ENCODE measurements at places on chromosomes 6 and 20. TPM values are rescaled to one million over a fixed set of nuclear protein-coding genes. Genes with fewer than 3 reads are reported as not detected.

Gene PRSS35
- total RNA-seq, result 0.07 TPM

Gene RIN2
- 79.8 TPM for total RNA-seq

Gene TSBP1
- total RNA-seq, result not detected

Gene PPDPF
- 21.4 TPM for total RNA-seq

Gene CEP85L
- total RNA-seq, result 9.1 TPM

Gene MTFR2
- total RNA-seq, result 4.5 TPM

DNA sequence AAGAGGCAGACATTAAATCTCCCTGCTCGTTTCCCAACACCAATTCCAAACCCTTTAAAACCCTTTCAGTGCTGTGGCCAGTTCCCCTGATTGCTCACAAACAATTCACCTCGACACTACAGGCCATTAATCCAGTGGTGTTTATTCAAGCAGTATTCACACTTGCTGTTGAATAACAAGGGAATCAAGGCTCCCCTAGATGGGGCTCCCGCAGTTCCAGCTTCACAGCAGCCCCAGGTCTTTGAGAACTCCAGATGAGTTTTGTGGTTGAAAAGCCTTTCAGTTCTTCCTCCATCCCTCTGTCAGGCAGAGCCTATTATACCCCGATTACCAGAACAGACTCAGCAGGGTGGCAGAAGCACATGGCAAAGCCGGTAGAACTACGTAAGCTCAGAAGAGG is 36.2 kb downstream of the JAG1 start:
- no peak for DNase-seq

GRCh38 chr6:142885182-142885867 is 59.7 kb downstream of the HIVEP2 start:
- DNase-seq, result peak; percentile 95

- no peak for DNase-seq
Observed at GRCh38 chr20:56350842-56351241, 7.9 kb upstream of the FAM210B start.

DNA sequence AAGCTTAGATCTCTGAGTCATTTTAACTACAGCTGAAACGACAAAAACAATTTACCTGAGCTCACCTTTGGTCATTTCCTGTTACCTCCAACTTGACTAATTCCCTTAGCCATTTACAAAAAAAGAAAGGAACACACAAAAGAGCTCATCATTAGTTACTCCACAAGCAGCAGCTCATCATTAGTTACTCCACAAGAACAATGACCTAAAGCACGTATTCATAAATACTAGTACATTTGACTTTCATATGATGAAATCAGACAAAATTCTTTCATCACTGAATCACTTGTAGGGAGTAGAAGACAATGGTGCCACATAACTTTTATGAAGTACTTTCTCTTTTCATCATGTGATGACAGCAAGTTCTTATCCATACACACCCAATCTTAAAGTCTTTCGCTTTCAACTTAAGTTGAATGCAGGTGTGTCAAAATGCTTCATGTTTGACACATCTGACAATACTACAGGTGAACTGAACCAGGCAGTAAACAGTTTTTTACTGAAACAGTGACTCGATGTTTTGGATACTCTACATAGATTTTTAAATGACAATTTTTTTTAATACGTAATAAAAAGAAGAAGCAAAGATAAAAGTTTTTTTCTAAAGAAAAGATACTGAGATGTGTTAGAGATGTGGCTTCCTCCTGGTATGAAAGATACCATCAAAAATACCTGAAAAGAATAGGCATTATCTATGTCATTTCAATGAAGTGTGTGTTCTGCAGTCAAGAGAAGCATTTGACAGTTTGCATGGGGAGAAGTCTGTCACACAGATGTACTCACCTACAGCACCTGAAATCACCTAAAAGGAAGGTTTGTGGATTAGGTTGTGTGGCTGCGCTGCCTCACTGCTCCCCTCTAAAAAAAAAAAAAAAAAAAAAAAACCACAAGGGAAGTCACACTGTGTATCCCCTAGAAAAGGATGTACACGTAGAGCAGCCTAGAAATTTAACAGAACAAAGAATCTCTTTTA is 109.1 kb downstream of the PRDM1 start:
- no peak for DNase-seq

- no peak for DNase-seq
Observed at GRCh38 chr20:32411955-32412706, 54.0 kb downstream of the ASXL1 start.

- DNase-seq, result no peak
Observed at GRCh38 chr6:5442916-5443315, 181.6 kb downstream of the FARS2 start.

DNA sequence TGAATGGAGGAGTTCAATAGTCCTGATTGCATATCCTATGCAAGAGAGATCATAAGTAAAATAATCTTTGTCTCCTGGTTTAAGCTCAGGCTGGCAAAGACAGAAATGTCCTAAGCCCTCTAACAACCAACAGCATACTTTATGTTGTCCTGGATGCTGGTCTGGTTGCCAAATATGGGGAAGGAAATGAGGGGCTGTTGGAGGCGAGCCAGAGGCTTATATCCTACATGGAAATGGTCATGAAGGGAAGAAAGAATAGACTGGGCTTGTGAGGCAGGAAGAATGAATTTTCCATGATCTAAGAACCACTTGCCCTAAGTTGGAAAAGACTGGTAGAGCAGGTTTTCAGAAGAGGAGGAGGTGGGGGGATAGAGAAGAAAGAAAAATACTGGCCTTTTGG is 237.1 kb downstream of the SMOC2 start:
- DNase-seq, result no peak

GRCh38 chr6:118197539-118197938 is 290.5 kb downstream of the SLC35F1 start:
- no peak for DNase-seq

DNA sequence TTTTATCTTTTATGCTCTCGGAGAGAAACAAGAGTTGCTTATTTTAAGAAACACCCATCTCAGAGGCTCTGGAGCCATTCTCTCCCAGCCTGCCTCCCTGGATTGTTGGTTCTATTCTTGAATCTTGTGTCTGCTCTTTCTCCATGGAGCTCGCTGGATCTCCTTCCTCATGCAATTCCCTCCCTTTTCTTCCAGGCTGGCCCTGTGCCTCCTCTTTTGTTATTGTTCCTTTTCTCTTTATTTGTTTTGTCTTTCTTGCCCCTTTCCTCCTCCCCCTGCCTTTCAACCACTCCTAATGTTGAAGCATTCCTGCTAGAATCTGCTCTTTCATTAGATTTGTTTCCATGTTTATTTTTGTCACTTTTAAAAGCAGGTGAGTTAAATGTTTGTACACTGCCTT is 76.5 kb downstream of the STMND1 start:
- DNase-seq, result no peak
